ENCODE measurements at places on chromosomes 6 and 20. TPM values are rescaled to one million over a fixed set of nuclear protein-coding genes. Genes with fewer than 3 reads are reported as not detected.

DNA sequence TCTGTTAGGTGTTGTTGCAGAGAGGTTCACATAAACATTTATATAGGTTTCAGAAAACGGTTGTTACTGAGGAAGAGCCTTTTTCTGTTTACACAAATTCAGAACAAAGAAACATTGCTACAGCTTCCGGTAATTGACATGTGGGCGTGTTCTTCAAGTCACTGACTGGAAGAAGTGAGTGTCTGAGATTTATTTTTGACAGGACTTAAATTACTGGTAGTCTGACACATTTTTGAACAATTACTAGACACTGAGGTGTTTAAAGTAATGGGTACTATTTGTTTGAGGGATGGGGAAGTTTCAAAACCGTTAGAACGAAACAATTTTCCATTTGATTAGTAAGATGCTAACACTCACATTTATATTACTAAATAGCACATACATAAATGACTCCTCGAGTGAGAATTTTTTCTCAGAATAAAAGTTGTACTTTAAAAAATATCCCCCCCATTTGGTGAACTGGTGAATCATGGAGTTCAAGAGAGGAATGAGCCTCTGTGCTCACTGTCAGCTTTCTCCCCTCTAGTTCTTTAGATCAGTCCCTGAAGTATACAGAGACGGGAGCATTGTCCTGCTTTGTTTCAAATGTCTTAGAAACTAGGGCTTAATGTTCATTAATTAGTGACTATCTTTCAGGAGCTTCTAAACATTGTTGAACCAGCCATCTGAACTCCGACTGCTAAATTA, 98.7 kb downstream of the TSHZ2 start:
- H3K4me3 ChIP-seq: no peak overlapping the region
- H3K27me3 ChIP-seq: no peaks in the 10 kb centered on the region
- no peak overlapping the region for H3K27ac ChIP-seq

GRCh38 chr6:16318538-16318937, 80.2 kb downstream of the GMPR start:
- H3K36me3 ChIP-seq: no peaks in the 10 kb centered on the region
- peak overlapping the region; percentile 72 for H3K27ac ChIP-seq
- peak; percentile 66 for DNase-seq
- no peak overlapping the region for H3K4me3 ChIP-seq
- H3K27me3 ChIP-seq: no peaks in the 10 kb centered on the region

- DNase-seq: no peak
- no peaks in the 10 kb centered on the region for H3K4me1 ChIP-seq
- H3K27me3 ChIP-seq: no peaks in the 10 kb centered on the region
- H3K4me3 ChIP-seq: no peak overlapping the region
- H3K36me3 ChIP-seq: no peaks in the 10 kb centered on the region
Measured at GRCh38 chr6:47362857-47363461, 53.3 kb upstream of the TNFRSF21 start.

The RTF2 gene
- total RNA-seq: 72.6 TPM

- DNase-seq: peak; percentile 51
- H3K27me3 ChIP-seq: no peaks in the 10 kb centered on the region
- H3K36me3 ChIP-seq: no peaks in the 10 kb centered on the region
- H3K27ac ChIP-seq: no peak overlapping the region
- no peaks in the 10 kb centered on the region for H3K4me1 ChIP-seq
Measured at GRCh38 chr6:33198159-33198852, 2.2 kb downstream of the RXRB start.

The COL19A1 gene
- total RNA-seq: 0.42 TPM

DNA sequence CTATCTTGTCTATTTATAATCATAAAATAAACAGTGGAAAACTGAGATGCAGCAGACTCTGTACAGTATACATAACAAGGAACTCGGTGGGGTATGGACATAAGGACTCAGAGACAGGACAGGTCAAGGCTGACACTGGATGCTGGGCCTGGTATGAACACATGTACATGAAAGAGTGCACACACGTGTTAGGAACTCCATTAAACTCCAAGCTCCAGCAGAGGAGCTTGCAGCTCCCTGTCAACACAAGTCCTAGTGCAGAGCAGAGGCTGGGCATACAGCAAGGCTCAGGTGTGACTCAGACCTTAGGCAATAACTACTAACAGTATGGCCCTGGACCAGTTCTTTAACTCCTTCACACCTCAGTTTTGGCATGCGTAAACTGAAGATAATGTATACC, 17.1 kb downstream of the NAPB start:
- H3K36me3 ChIP-seq: peaks cover 2% of the 10 kb centered on the region
- no peak for DNase-seq
- H3K27me3 ChIP-seq: no peaks in the 10 kb centered on the region
- H3K4me3 ChIP-seq: no peak overlapping the region
- H3K27ac ChIP-seq: no peak overlapping the region

- H3K27ac ChIP-seq: no peak overlapping the region
- no peak for DNase-seq
- H3K4me3 ChIP-seq: no peak overlapping the region
- H3K36me3 ChIP-seq: no peaks in the 10 kb centered on the region
- no peaks in the 10 kb centered on the region for H3K27me3 ChIP-seq
Measured at GRCh38 chr6:149046164-149046821, 271.2 kb upstream of the TAB2 start.

GRCh38 chr6:70551566-70551965, 15.2 kb upstream of the SDHAF4 start:
- H3K36me3 ChIP-seq: no peaks in the 10 kb centered on the region
- no peak for DNase-seq
- H3K27me3 ChIP-seq: no peaks in the 10 kb centered on the region
- no peak overlapping the region for H3K4me3 ChIP-seq

DNA sequence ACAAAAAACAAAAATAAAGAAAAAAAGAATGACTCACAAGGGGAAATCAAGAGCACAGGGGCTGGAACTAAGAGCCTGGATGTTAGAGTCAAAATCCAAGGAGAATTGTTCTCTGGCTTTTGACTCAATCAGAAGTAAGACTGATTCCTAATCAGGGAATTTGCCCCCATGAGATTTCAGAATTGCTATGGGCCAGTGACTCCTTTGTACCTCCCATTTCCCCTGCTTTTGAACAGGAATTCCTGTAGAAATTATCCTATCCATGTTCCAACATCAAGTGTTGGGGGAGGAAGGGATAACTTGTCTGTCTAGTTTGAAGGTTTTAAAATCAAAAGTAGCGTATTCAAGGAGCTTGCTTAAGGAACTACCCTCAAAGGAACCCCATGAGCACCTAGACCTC, 396.7 kb downstream of the CDC5L start:
- no peaks in the 10 kb centered on the region for H3K36me3 ChIP-seq
- DNase-seq: no peak
- H3K27ac ChIP-seq: no peak overlapping the region
- no peaks in the 10 kb centered on the region for H3K27me3 ChIP-seq
- H3K4me3 ChIP-seq: no peak overlapping the region

- DNase-seq: peak; percentile 42
- H3K4me1 ChIP-seq: no peaks in the 10 kb centered on the region
- H3K27ac ChIP-seq: no peak overlapping the region
- no peaks in the 10 kb centered on the region for H3K36me3 ChIP-seq
- H3K27me3 ChIP-seq: no peaks in the 10 kb centered on the region
Measured at GRCh38 chr6:43990627-43991619, 136.3 kb downstream of the MRPL14 start.

DNA sequence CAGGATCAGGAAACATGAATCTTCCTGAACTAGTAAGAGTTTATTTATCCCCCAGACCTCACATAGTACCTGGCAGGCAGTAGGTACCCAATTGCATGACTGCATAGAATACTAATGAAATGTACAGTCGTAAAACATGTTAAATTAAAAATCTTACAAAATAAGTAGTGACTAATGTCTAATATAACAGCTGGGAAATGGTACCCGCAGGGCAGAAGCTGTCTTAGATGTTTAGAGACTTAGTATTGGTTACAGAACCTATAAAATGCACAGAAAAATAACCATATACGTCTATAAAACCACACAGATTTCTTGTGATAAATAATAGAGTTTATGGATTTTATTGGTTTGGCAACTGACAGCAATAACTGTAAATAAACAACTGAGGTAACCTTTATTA, 139.1 kb upstream of the GMDS start:
- no peaks in the 10 kb centered on the region for H3K27me3 ChIP-seq
- H3K4me3 ChIP-seq: no peak overlapping the region
- no peaks in the 10 kb centered on the region for H3K4me1 ChIP-seq

DNA sequence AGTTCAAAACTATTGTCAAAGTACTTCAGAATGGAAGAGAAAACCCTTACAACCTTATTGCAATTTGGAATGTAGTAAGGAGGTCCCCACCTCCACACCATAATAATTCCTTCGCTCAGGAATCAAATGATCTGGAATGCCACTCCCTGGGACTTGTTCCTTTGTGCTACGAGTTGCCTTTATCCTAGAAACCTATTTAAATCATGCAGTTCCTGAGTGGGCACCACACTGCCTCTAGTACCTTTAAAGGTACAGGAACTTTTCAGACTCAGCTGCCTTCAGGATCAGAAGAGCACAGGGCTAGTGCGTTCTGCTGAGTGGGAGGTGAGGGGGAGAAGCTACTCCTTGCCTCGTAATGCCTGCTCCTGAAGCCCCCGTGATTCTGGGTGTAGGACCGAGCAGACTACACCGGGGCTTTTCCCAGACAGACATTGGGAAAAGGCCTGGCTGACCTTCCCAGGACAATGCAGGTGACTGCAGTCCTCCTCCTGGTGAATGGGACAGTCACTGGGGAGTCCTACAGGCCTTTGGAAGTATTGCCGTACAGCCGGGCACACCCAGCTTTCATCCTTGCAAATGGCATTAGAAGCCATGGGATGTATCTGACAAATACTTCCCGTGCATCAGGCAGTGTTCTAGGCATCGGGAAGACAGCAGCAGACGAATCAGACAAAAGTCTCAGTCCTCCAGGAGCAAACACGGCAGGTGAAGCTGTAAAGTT, 11.8 kb upstream of the TUBB2B start:
- DNase-seq: no peak
- H3K36me3 ChIP-seq: no peaks in the 10 kb centered on the region
- no peak overlapping the region for H3K27ac ChIP-seq
- no peaks in the 10 kb centered on the region for H3K27me3 ChIP-seq
- H3K4me3 ChIP-seq: no peak overlapping the region

DNA sequence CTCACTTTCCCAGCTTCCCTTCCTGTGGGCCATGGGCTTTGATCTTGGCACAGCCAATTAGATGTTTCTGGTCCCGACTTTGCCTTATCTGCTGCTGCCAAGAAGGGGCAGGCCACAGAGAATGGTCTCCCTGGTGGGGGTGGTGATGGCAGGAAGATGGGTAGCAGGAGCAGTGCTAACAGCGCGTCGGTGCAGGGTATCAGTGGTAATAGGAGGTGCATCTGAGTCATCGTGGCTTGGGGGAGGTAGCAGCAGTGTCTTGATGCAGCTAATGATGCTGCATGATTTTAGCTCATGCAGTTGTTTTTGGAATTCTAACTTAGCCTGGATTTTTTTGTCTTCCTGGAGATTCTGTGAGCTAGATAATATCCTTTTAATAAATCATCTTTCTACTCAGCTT, 18.9 kb upstream of the MAS1 start:
- DNase-seq: no peak
- H3K36me3 ChIP-seq: no peaks in the 10 kb centered on the region
- no peaks in the 10 kb centered on the region for H3K4me1 ChIP-seq
- no peak overlapping the region for H3K4me3 ChIP-seq

GRCh38 chr6:100103931-100104330, 109.9 kb upstream of the MCHR2 start:
- no peaks in the 10 kb centered on the region for H3K36me3 ChIP-seq
- H3K27me3 ChIP-seq: no peaks in the 10 kb centered on the region
- DNase-seq: no peak

The COL9A1 gene
- total RNA-seq: not detected

DNA sequence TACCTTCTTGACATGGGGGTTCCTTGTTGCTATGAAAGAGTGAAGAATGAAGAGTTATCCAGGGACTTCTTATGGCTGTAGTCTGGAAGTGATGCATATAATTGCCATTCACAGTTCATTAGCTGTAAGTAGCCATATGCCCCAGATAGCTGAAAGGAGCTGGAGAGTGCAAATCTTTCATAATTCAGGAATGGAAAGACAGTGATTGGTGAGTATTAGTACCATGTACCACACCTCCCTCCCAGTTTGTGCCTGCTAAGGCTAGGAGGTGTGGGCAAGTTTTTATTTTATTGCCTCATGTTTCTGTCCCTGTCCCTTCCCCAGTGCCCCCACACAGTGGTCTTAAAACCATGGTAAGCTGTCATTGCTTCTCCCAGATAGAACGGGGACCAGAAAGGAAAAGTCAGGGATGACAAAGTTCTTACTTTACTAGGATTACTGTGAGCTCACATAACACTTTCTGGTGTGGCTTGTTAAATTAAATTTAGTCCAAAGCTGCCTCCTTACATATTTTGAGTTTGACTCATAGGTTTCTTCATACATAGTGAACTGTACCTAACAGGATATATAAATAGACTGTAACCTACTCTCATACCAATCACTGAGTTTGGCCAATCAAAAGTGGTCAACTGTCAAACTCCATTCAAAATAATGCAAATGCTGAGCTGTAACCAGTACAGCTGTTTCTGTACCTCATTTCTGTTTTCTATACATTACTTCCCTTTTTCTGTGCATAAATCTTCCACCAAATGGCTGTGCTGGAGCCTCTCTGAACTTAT, 119.4 kb downstream of the RFPL4B start:
- no peaks in the 10 kb centered on the region for H3K36me3 ChIP-seq
- no peak overlapping the region for H3K4me3 ChIP-seq
- H3K27ac ChIP-seq: no peak overlapping the region
- DNase-seq: no peak

DNA sequence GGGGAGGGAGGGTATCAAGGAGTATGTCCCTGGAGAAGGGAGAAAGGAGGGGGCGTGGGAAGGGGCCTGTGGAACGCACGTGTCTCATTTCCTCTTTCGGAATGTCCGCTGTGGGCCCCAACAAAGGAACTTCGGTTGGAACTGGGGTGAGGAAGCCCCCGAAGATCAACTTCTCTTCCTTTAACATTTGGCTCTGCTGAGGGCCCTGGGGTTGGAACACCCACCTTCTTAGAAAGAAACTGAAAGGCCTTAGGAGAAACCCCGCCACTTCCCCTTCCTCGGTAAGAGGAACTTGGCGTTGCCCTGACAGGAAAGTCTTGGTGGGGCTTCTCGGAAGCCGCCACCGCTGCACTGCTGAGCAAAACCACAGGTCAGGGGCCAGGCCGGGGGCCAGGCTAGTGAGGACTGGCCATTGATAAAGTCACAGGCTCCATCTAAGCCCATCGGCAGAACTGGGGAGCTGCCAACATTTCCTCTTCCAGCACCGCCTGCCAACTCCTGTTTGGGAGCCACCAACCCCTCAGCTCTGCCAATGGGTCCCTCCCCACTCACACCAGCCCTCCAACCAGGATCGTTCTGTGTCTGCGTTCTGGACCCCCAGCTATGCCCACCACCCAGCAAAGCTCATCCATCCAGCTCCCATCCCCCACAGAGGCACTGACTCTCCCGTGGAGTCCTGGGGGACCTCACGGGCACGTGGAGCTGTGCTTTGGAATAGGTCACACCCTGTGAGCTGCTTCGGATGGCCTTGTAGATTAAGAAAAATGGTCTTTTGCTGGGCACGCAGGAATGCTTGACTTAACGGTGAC, 44.8 kb downstream of the FGD2 start:
- no peaks in the 10 kb centered on the region for H3K36me3 ChIP-seq
- peak; percentile 89 for DNase-seq
- H3K4me3 ChIP-seq: no peak overlapping the region

- no peaks in the 10 kb centered on the region for H3K36me3 ChIP-seq
- no peaks in the 10 kb centered on the region for H3K27me3 ChIP-seq
- no peaks in the 10 kb centered on the region for H3K4me1 ChIP-seq
- no peak overlapping the region for H3K27ac ChIP-seq
- H3K4me3 ChIP-seq: no peak overlapping the region
- no peak for DNase-seq
Measured at GRCh38 chr6:151729829-151730495, 77.5 kb upstream of the ESR1 start.

Measured in aorta (tissue), 5 donors.